ENCODE measurements at places on chromosomes 6 and 20.

- no peak for DNase-seq
These were observed 374.0 kb upstream of the NOX3 start for GRCh38 chr6:155829646-155830045.

DNA sequence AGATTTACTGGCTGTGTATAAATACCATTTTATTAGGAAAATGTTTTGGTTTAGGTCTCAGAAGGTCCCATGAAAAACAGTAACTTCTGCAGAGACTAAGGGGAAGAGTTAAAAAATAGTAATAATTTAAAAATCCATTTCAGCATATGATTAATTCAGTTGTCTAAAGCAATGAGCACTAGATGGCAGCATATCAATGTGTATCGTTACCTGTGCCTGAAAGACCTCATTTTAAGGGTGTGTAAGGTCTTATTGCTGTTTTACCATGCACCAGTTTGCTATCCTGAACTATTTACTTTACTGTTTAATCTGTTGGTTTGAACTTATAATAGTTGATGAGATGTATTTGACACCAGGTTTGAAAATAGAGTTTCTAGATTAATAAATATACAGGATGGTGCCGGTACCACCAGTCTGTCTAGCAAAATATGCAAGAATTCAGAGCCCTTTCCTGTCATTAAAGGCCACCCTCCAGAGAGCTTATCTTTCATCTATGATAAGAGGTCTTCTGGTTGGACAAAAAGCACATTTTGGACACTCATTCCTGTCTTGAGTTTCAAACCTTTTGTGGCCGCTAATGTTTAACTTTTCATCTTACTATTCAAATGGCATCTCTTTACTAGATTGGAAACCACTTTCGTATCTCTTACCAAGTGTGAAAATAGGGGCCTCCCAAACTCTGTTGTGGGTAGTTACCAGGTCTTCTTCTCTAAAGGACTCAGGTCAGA is 8.9 kb upstream of the AHI1 start:
- peak; percentile 38 for DNase-seq

DNA sequence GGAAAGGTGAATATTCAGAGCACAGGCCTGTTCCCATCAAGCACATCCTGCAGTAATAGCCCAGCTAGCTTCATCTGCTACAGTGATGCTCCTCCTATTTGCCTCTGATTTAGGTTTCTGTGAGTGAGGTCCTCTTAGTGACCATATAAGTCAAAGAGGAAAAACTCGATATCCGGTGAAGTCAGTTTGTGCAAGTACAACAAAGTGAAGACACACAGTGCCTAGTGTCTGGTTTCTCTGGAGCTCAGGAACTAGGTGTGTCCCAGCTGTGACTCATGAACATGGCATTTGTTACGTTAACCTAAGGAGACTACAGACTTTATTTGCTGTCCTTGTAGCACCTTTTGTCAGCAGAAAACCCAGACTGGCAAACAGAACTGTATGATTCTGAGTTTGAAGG is 33.9 kb downstream of the EDN1 start:
- peak; percentile 69 for DNase-seq

DNA sequence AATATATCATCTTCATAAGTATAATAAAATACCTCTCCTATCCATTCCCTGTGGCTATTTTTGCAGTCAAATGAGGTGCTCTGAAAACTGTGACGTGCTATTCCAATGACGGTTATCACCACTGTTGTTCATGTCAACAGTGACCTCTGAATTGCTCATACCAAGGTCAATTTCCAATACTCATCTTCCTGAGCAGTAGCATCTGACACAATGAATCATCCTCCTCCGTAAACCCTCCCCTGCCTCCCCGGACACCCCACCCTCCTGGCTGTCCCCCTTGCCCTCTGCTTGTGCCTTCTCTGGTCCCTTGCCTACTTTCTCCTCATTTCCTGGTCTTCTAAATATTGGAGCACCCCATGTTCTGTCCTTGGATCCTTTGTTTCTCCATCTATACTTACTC is 77.7 kb upstream of the SLC22A23 start:
- DNase-seq, result peak; percentile 80

DNA sequence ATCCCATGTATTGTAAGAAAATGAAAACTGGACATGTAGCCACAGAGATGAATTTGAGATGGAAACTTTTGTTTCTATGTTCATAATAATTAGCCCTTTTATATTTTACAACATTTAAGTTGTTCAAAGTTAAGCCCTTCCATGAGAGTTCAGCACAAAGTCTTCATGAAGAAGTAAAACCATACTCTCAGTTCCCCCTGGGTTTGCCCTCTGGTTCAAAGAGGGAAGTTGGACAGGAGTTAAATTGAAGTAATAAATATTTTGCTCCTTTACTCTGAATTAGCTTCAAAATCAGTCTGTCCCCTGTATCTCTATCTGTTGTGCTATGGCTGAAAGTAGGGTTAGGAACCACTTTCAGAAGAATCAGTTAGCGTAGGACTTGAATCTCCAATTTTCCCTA is 31.1 kb downstream of the PHACTR2 start:
- DNase-seq, result no peak

DNA sequence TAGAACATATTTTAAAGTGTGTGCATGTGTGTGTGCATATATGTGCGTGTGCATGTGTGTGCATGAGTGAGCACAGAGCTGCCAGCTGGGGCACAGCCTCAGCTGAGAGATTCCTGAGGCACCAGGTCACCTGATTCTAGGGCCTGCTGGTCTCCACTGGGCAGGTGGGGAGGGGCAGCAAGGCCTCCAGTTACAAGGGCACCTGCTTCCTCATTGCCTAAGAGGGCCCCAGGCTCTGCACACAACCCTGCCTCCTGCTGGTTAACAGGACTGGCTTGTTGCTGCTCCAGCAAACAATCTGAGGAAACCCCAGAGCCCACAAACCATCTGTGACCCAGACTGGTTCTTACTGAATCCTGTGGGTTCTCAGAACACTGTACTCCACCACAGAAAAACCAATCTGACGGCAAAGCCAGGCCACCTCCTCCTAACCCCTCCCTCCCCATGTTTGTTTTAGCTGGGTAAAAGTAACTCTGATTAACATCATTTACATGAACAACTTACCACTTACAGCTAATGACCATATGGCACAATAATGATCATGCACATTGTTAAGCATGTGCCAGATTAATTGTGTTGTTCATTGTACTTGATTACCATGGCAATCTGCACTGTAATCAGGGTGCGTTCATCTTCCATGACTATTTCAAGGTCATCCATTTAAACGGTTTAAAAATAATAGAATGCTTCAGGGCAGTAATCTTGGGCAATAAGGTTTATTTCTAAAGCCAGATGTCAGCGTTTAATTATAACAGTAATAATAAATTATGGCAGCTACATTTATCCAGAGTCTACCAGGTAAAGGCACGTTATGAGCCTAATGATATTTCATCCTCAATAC is 23.1 kb upstream of the UBE2J1 start:
- no peak for DNase-seq

DNA sequence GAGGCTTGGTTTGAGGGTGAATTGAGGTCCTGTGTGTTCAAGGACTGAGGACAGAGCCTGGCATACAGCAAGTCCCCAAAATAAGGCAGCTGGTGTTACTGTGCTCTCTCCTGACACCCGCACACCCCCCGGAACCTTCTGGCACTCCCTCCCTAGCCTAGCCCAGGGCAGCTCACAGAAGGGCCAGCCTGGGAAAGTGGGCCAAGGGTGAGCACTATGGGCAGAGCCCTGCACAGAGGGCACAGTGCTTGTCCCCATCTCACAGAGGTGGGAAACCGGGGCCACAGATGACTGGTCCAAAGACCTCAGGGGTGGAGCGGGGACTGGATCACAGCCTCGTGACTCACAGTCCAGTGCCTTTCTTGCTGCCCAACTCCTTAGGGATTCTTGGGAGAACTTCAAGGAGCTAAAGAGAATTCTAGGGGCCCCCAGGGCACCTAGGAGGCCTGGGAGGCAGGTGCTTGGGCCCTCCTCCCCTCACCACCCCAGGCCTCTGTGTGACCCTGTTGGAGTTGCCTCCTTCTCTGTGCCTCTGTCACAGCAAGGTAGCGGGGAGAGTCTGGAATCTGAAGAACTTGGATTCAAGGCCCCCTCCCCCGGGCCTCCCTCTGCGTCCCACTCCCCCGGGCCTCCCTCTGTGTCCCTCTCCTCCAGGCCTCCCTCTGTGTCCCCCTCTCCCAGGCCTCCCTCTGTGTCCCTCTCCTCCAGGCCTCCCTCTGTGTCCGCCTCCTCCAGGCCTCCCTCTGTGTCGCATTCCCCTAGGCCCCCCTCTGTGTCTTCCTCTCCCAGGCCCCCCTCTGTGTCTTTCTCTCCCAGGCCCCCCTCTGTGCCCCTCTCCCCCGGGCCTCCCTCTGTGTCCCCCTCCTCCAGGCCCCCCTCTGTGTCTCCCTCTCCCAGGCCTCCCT is 13.5 kb downstream of the DLGAP4 start:
- no peak for DNase-seq

DNA sequence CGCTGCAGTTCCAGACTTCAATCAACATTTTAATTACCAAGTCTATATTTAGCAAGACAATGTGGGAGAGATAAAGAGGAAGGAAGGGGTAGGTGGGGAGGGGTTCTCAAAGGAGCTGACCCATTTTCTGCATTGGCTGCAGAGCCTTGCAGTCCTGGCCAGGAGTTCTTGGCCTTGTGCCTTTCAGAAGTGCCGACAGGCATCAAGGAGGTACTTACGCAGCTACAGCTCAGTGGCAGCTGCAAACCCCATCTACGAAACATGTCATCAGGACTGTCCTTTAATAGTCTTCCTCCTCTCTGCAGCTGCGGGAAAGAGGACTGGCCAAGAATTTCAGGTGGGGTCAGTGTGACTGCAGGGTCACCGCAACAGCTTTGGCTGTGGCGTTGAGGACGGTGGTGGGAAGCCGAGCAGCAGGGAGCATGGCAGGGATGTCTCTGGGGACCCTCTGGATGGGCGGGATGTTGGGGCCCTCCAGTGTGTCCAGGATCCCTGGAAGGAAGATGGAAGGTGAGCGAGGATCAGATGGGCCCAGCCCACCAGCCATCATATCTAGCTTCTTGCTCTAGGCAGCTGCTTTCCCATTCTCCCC is 1.8 kb upstream of the LRRC73 start:
- no peak for DNase-seq

GRCh38 chr6:91055959-91056358 is 469.1 kb upstream of the MAP3K7 start:
- no peak for DNase-seq

- no peak for DNase-seq
These were observed 25.6 kb upstream of the SMOC2 start for GRCh38 chr6:168415098-168415992.

DNA sequence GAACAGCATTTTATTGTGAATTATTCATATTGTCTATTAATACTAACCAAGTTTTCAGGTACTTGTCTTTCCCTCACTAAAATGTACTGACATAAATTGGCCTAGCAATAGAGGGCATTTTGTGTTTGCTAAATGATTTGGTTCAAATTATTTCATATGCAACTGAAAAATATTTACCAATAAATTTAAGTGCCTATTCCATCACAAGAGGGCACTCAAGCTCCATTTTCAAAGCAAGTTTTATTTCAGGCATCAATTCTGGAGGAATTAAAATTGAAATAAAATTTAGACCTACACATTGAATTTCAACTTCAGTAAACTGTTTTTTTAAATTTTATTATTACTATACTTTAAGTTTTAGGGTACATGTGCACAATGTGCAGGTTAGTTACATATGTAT is 114.3 kb upstream of the SYNCRIP start:
- DNase-seq, result peak; percentile 8

- DNase-seq, result peak; percentile 47
These were observed 67.2 kb upstream of the SMLR1 start for GRCh38 chr6:130760006-130760405.

- no peak for DNase-seq
These were observed 6.8 kb downstream of the HFE start for GRCh38 chr6:26094036-26094435.

DNA sequence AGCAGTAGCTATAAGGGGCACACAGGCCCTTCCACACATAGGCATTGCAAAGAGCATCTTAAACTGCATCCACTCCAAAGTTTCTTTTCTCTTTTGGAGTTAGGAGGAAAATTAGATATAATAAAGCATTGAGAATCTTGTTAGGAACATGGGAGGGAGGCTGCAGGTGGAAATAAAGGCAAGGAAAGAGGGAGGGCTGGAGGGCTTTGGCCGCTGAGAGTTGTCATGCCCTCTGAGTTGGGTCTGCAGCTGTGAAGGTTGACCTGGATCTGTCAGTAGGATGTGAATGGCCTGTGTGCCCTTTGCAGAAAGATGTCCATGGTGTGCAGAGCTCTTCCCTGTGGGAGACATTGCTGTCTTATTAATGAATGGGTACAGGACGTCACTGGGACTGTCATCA is 134.0 kb downstream of the FNDC1 start:
- DNase-seq, result no peak

- no peak for DNase-seq
These were observed 107.7 kb upstream of the RALGAPA2 start for GRCh38 chr20:20820104-20820503.

DNA sequence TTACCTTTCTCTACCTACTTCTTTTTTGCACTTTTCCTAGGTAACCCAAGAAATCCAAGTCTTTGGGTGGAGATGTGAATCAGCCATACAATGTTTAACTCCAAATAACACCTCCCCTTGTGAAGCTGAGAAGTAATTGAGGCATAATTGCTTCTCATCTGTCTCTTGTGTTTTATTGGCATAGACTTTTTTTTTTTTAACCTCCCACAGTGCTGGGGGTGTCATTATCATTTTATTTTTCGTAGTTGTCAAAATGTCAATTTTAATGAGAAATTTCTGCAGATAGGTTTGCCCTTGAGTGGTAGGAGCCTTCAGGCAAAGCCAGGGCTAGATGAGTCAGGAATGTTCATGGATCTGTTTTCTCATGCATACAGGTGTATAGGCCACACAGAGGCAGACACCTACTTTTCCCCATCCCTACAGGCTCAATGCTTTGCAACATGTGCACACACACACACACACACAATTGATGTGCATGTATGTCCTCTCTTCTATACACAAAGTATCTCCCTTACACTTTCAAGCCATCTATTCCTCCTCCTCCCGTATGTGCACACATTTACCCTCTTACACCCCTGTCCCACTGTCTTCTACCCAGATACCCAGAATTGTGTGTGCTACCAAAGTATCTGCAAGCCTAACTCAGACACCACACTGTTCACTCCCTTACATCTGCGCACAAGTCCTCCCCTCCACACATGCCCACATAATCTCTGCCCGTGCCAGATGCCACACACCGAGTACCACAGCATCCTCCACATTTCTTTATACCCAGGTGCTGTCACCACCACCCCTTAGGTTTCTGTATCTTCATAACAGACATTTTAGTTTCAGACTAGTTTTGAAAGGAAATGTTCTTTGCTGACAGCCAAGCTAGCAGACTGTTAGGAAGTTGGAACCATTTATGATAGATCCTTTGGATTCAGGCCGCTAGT is 22.0 kb downstream of the RALY start:
- DNase-seq, result no peak

- DNase-seq, result no peak
These were observed 7.3 kb upstream of the KCNG1 start for GRCh38 chr20:51029963-51030920.

- no peak for DNase-seq
These were observed 5.1 kb downstream of the BLOC1S5 start for GRCh38 chr6:8059129-8059528.

DNA sequence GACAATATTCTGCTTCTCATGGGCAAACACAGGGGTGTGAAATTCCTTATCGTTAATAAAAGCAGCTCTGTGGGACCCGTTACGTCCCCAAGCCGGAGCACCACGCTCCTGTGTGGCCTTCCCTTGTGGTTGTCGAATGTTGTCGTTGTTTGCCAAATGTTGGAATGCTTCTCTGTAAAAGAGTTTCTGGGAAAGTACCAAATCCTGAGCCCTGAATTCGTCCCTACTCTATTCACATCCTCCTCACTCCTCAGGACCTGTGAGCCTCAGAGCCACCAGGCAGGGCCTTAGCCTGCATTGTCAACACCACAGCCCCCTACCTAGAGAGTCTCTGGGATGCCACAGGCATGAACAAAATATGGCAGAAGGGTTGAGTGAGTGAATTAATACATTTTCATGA is 64.0 kb downstream of the THBS2 start:
- no peak for DNase-seq
